Natural killer cell (primary cell): ENCODE measurements at places on chromosomes 2 and 18. TPM values are rescaled to one million over a fixed set of nuclear protein-coding genes. Genes with fewer than 3 reads are reported as not detected.

PLB1 gene
- 2.6 TPM for total RNA-seq

ACVR2A gene
- 16.7 TPM for total RNA-seq

LRP2 gene
- not detected for total RNA-seq

IL1B gene
- 110 TPM for total RNA-seq

ZNF385B gene
- total RNA-seq, result not detected

TMEM37 gene
- total RNA-seq, result not detected

DNA sequence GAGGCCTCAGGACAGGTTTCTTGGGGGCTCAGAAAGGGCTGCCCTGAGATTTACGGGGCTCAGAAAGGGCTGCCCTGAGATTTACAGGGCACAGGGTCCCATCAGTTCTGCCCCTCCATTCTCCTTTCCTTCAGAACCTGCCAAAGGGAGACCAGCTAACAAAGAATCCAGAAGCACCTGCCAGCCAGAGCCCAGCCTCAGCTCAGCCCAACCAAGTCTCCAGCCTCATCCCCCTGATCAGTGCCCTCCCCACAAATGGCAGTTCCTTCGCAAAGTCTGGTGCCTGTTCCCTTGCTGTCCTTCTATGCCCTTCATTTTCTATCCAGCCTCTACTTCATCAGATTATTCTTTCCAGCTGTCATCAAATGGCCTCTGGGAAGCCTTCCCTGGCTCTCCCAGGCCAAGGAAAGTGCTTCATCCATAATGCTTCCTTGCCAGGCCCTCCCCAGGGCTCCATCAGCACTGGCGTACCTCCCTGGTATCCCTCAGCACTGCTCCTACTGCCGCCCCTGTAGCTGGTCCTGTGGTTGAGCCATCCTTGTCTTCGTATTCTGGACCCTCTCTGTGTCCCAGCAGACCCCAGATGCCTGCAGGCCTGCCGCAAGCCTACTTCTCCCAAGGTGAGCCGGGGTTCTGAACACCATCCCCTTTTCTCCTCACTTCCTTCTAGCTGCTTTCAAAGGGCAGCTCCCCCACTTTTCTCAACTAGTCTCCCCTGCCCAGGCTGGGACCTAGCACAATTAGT is 96.2 kb upstream of the EPAS1 start:
- no peak overlapping the region for H3K27ac ChIP-seq
- no peaks in the 10 kb centered on the region for H3K4me1 ChIP-seq
- no peaks in the 10 kb centered on the region for H3K27me3 ChIP-seq
- H3K4me3 ChIP-seq, result no peak overlapping the region
- no peak for DNase-seq
- H3K36me3 ChIP-seq, result no peaks in the 10 kb centered on the region

- no peaks in the 10 kb centered on the region for H3K36me3 ChIP-seq
- H3K27ac ChIP-seq, result no peak overlapping the region
- no peaks in the 10 kb centered on the region for H3K4me1 ChIP-seq
- no peaks in the 10 kb centered on the region for H3K27me3 ChIP-seq
- DNase-seq, result no peak
Measured at GRCh38 chr2:234111523-234111922, 61.0 kb downstream of the SPP2 start.

- DNase-seq, result no peak
- no peak overlapping the region for H3K4me3 ChIP-seq
- no peak overlapping the region for H3K27ac ChIP-seq
- no peaks in the 10 kb centered on the region for H3K4me1 ChIP-seq
Measured at GRCh38 chr2:223811757-223812156, 25.6 kb downstream of the AP1S3 start.

DNA sequence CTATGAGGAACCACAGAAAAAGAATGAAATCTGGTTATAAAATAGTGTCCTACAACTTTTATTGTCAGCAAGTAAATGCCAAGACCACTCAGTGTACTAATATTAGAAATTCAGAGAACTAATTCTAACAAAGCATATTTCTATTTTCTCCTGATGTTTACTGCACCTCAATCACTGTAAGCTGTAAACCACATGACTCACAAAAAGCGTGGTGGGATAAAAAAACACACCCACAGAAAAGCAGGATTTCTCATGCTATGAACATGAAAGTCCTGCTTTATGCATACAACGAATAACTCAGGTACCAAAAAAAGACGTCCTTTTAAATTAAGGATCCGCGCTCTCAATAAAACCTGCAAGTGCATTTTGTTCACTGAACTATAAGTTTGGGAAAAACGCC is 797 bp downstream of the TXNL4A start:
- peak; percentile 31 for DNase-seq
- H3K36me3 ChIP-seq, result peaks cover 5% of the 10 kb centered on the region
- H3K4me3 ChIP-seq, result peak overlapping the region; percentile 80
- H3K27ac ChIP-seq, result peak overlapping the region; percentile 90

DNA sequence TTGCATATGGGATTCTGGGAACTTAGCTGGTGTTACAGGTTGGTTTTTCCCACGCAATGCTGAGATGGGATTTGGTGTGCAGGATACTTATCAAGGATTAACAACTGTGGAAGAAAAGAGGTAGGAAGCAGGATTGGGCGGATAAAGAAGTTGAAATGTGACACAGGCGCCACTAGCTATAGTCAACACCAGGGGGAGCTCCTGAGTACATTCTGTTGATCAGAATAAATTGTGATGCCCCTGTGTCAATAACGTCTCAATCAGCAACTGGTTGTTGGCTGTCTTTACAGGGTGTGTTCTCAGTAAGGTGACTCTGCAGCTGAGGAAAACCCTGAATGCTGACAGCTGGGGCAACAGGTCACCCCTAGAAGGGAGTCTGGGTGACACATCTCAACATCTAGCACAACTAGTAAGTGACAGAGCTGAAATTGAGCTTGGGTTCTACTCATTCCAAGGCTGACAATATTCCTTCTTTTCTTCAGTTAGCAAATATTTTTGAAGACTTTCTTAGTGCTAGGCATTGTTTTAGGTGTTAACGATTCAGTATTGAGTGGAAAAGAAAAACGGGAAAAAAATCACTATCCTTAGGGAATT is 143.0 kb downstream of the ARL6IP6 start:
- no peak overlapping the region for H3K4me3 ChIP-seq
- H3K27ac ChIP-seq, result no peak overlapping the region
- no peaks in the 10 kb centered on the region for H3K27me3 ChIP-seq
- DNase-seq, result no peak
- no peaks in the 10 kb centered on the region for H3K4me1 ChIP-seq

DNA sequence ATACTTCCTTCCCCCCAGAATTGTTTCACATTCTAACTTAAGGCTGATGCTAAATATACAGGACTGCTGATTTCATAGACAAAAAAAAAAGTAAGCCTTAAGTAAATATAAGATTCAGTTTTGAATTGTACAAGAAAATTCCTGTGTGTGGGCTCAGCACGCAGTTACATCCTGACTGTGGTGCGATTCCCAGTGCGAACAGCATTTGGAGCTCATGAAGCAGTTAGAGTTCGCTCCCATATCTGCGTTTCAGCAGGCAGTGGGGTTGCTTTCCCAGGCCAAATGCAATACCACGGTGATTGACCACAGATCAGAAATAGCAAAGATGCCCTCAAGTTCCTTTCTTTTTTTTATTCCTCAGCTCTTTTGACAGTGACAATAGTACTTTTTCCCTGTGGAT is 75.6 kb downstream of the SATB2 start:
- no peak overlapping the region for H3K27ac ChIP-seq
- peaks cover 4% of the 10 kb centered on the region for H3K27me3 ChIP-seq
- H3K4me1 ChIP-seq, result no peaks in the 10 kb centered on the region
- H3K36me3 ChIP-seq, result no peaks in the 10 kb centered on the region
- H3K4me3 ChIP-seq, result no peak overlapping the region
- no peak for DNase-seq

DNA sequence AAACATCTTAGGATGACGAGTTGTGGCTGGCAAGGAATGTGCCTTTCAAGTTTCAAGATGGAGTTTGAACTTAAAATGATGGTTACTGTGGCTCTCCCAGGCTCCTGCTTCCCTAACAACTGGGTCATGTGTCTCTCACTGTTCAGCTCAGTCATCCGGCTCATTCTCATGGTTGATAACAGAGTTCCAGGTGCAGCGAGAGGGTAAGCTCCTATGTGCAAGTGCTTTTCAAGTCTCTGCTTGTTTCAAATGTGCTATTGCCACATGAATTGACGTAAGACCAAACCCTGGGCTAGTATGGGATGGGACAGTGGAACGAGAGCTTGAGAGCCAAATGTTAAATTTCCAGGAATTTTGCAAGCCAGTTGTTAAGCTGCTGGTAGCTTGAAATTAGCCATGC is 19.5 kb upstream of the PUM2 start:
- no peak overlapping the region for H3K4me3 ChIP-seq
- no peaks in the 10 kb centered on the region for H3K4me1 ChIP-seq
- no peaks in the 10 kb centered on the region for H3K36me3 ChIP-seq
- H3K27me3 ChIP-seq, result no peaks in the 10 kb centered on the region
- H3K27ac ChIP-seq, result no peak overlapping the region

DNA sequence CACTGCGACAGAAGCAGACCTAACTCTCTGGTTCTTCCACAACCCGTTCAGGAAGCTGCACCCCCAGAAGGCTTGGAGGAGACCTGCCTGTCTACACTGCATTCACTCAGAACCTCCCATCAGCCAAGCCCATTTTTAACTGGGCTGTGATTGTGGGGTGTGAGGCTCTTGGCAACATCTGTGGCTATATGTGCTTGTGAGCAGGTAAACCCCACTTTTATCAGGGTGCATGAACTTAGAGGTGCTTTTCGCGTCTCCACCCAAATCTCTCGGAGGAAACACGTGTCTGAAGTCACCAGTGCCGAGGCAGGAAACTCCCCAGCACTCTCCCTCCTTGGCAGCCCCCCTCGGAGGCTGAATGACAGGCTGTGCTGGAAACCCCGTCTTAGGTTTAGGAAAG is 158.2 kb upstream of the SALL3 start:
- no peak for DNase-seq
- no peaks in the 10 kb centered on the region for H3K36me3 ChIP-seq
- no peak overlapping the region for H3K4me3 ChIP-seq
- no peak overlapping the region for H3K27ac ChIP-seq
- no peaks in the 10 kb centered on the region for H3K4me1 ChIP-seq

GRCh38 chr2:197628043-197628500 is 47.3 kb downstream of the RFTN2 start:
- DNase-seq, result no peak
- H3K4me3 ChIP-seq, result no peak overlapping the region

DNA sequence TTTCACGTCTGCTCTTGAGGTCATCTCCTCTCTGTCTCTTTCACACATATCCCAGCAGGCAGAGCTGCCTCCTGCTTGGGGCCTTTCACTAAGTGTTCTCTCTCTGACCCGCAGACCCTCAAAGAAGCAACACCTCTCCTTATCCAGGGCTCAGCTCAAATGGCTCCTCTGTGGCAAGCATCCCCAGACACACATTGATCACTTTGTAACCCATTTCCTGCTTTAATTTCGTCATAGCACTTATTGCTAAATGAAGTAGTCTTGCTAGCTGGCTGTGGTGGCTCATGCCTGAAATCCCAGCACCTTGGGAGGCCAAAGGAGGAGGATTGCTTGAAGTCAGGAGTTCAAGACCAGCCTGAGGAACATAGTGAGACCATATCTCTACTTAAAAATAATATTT is 41.4 kb downstream of the SGPP2 start:
- no peak overlapping the region for H3K4me3 ChIP-seq
- no peak overlapping the region for H3K27ac ChIP-seq
- DNase-seq, result no peak
- H3K36me3 ChIP-seq, result no peaks in the 10 kb centered on the region

GRCh38 chr2:8543060-8543382 is 138.8 kb upstream of the ID2 start:
- H3K4me1 ChIP-seq, result peaks cover 93% of the 10 kb centered on the region
- no peak overlapping the region for H3K4me3 ChIP-seq
- no peak for DNase-seq
- peak overlapping the region; percentile 87 for H3K27ac ChIP-seq
- no peaks in the 10 kb centered on the region for H3K27me3 ChIP-seq
- no peaks in the 10 kb centered on the region for H3K36me3 ChIP-seq

DNA sequence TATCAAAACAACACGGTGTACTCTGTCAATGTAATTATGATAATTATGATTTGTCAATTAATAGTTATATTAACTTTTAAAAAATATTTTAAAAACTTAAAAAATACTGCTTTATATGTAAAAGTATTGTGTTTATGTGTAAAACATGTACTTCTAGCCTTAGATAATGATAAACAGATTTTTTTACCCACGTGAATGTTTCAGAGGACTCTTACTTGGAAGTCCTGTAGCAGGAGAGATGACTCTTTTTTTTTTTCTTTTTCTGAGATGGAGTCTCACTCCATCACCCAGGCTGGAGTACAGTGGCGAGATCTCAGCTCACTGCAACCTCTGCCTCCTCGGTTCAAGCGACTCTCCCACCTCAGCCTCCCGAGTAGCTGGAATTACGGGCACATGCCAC is 6.2 kb upstream of the MTCL1 start:
- H3K4me1 ChIP-seq, result peaks cover 6% of the 10 kb centered on the region
- no peak for DNase-seq
- H3K27me3 ChIP-seq, result peaks cover 20% of the 10 kb centered on the region
- no peak overlapping the region for H3K27ac ChIP-seq
- H3K36me3 ChIP-seq, result no peaks in the 10 kb centered on the region

DNA sequence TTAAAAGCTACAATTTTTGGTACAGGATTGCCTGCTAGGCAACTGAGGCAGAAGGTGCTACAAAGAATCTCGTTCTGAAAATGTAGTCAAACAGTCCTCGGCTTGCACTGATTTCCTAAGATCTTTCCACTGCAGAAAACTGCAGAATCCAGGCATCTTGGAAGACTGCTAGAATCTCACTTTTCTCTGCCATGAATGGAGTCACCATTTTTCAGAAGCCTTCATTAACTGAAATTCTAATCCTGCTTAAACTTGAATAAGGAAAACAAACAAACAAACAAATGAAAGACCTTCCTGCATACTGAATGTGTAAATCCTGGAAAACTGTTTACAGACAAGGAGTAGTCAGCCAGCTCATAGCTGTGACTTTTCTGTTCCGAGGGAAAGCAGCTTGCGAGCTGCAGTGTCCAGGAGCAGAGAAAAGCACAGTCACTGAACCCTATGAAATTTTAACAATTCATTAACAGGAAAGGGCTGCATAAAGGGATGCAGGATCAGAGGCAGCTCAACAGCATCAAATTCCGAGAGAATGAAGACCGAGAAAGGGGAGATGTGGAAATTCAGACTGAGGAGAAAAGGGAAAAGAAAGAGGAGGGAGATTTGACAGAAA is 210.5 kb upstream of the PIK3C3 start:
- no peak overlapping the region for H3K27ac ChIP-seq
- H3K27me3 ChIP-seq, result no peaks in the 10 kb centered on the region
- H3K36me3 ChIP-seq, result no peaks in the 10 kb centered on the region

- no peak overlapping the region for H3K27ac ChIP-seq
- H3K27me3 ChIP-seq, result no peaks in the 10 kb centered on the region
- H3K4me1 ChIP-seq, result peaks cover 38% of the 10 kb centered on the region
- no peak overlapping the region for H3K4me3 ChIP-seq
Measured at GRCh38 chr2:8529706-8530277, 152.1 kb upstream of the ID2 start.

DNA sequence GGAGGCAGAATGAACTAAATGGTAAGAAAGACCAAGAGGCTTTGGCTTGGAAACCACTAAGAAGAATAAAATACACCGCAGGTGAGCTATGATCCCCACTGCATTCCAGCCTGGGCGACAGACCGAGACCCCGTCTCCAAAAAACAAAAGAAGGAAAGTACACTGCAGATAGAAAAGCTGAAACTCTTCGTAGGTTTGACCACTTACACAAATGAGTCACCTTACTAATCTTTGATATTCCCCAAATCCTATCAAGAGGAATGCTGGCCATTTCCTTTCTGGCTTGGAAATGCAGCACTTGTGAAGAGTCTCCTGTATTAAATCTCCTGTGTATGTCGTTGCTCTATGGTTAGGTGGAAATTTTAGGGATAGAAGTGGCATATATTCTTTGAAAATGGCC is 108.8 kb downstream of the MTCL1 start:
- no peaks in the 10 kb centered on the region for H3K36me3 ChIP-seq
- H3K4me3 ChIP-seq, result no peak overlapping the region
- DNase-seq, result no peak
- H3K27me3 ChIP-seq, result no peaks in the 10 kb centered on the region
- H3K27ac ChIP-seq, result no peak overlapping the region
